CD4-positive, alpha-beta T cell treated with Interleukin-4 for 4 hours (primary cell): ENCODE measurements at places on chromosomes 1 and 21.

DNA sequence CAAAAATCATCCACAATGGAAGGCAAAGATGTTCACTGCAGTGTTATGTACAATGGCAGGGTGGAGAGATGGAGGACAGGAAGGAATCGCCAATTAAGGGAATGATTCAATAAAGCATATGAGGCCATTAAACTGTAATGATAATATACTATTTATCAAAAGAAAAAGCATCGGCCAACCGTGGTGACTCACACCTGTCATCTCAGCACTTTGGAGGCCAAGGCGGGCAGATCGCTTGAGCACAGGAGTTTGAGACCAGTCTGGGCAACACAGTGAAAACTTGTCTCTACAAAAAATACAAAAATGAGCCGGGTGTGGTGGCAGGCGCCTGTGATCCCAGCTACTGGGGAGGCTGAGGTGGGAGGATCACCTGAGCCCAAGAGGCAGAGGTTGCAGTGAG is 89.1 kb downstream of the SSBP3 start:
- no peak for DNase-seq

DNA sequence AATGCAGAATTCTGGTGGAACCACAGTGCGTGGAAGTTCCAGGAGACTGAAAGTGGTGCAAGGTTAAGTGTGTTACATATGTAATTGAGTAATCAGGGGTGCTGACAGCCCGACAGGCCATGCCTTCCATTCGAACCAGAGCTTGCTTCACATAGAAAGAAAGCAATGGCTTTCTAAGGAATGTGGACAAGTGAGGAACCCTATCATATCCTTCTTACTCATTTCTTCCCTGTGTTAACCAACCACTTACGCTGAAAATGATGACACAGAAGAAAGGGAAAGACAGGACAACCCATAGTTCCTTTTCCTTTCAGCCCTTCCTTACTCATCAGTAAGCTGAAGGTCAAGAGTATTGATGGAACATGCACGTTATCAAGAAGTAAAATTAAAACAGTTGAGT is 48.1 kb upstream of the KCNA3 start:
- DNase-seq, result no peak

DNA sequence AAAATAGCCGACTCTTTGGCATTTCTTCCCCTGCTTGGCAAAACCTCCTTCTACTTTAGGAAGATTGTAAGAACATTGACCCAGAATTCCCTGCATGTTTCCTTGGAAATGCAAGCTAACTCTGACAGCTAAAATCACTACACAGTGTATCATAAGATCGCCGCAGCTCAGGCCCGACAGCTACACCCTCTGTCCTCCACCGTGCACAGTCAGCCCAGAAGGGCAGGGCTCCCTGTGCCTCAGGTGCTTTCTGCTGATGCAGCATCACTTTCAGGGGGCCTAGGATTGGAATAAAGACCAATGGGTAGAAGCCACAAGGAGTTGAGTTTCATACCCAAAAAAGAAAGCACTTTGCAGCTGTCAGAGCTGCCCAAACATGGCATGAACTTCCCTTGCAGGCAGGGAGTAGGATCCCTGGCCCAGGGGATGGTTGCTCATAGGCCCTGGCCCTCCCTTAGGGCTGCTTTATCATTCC is 145.3 kb downstream of the SEC16B start:
- DNase-seq, result no peak

- no peak for DNase-seq
Observed at GRCh38 chr1:212133319-212133718, 97.8 kb downstream of the DTL start.
